Mucosa of descending colon (tissue), 3 donors: ENCODE measurements at places on chromosomes 3 and 15. TPM values are rescaled to one million over a fixed set of nuclear protein-coding genes. Genes with fewer than 3 reads are reported as not detected.

DNA sequence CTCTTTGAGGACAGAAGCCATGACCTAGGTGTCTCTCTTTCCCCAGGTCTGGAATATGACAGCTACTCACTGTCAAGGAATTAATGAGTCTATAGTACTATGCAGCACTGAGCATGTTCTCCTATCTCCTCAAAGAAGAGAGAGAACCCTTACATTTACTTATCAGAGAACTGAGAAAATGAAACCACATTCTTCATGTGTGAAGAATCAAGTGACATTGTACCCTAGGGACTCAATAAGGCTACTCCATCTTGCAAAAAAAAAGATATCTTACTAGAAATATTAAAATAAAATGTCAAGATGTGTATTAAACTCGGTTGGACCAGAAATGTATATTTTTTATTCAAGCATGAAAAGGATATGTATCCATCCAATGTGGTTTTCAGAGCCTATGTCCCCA, 133.2 kb upstream of the COL8A1 start:
- no peak for DNase-seq

DNA sequence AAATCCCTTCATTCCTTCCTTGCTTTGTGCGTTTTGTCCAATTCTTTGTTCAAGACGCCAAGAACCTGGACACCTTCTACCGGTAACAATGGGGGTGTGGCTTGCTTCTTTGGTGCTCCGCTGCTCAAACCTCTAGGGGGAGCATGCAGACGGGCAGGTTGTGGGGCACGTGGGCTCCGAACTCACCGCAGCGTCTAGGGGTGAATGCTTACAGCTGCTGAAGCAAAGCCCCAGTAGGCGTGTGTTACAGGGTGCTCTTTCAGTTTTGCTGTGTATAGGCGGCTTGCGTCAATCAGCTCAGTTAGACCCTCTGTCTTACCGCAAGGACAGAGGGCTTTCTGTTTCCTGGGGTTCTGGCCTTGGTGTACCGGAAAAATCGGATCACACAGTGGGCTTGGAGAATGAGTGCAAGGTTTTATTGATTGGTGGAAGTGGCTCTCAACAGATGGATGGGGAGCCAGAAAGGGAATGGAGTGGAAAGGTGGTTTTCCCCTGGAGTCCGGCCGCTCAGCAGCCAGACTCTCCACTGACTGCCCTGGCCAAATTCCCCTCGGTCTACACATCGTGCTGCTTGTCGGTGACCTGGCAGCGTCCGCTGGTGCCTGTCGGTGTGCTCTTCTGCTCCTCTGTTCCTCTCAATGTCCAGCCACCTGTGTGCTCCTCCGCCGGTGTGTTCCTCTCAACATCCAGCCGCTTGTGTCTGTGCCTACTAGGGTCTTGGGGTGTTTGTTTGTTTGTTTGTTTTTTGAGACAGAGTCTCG, 1.2 kb upstream of the LRRC34 start:
- peak; percentile 77 for DNase-seq

GRCh38 chr3:78941587-78941986, 826.2 kb downstream of the ROBO1 start:
- DNase-seq: no peak

The RBP2 gene
- total RNA-seq: 1.5 TPM

The ADAMTSL3 gene
- 52.1 TPM for total RNA-seq
